NCI-H524 treated with DMSO at 0.1 percent for 48 hours (cell line): ENCODE measurements at places on chromosomes 3 and 15.

GRCh38 chr3:82293435-82293834 lies 532.0 kb upstream of the GBE1 start:
- DNase-seq: no peak

DNA sequence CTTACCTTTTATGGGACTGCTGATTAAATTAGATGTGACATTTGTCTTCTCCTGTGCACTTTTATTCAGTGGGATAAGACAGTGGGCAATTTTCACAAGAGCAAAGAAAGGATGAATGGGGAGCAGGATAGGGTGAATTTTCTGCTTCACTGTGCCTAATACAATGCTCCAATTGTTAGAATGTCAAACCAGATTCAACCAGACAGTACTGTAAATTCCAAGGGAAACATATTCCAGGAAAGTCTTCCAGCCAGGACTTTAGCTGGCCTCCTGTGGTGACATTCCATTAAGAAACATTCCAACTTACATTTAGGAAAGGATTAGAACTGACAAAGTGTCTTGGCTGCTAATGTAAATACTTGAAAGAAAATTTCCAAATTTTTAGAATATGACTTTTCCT lies 100.1 kb upstream of the PROK2 start:
- no peak for DNase-seq

- no peak for DNase-seq
Measured at GRCh38 chr3:87855211-87855610, 203.6 kb downstream of the CGGBP1 start.

DNA sequence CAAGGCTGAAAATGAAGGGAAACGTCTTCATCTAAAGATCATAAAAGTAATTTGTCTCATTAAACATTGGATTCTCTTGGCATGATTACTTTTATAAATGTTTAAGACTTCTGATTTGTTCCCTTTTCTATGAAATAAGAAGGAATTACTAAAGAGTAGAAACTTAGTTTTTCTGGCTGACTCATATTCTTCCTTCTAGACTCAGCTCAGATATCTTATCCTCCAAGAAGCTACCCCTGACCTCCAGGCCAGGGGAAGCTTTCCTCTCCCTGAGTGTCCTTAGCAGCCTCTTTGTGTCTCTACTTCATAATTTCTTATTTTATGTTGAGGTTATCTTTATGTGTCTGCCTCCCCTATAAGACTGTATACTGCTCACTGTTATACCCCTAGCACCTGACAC lies 291.9 kb upstream of the STT3B start:
- DNase-seq: no peak

DNA sequence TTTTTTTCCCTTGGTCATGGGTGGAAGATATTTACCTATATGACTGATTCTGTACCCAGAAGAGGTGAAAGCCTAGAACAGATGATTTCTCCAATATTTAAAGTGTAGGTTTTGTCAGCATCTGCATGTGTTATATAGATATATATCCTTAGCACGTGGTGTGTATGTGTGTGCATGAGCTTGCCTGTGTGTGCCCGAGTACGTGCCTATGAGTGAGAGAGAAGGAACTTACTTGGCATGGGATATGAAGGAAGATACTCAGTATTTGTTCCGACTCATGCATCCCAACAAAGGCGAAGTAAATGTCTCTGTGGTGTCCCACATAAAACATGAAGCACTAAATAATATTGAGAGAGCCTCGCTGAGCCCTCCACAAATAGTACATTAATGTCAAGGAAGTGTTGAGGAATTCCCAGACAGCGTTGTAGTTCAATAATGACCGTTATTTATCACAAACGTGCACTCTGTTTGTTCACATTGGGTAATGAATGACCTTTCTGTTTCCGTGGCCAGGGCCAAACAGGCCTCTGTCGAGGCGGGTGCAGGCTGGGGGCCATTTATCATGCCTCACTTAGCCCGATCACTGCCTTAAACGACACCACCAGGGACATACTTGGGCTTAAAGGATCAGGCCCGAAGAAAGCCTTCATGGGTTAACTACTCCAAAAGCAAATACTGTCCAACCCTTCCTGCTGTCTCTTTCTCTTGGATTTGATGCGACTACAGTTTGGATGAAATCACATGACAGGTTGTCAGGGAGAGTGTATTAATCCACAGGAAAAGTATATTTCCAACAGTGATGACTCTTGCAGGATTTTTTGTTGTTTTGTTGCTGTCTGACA lies 267.7 kb downstream of the PTPRG start:
- DNase-seq: no peak

- peak; percentile 51 for DNase-seq
Measured at GRCh38 chr15:74956648-74957475, at the start of gene RPP25. Gene RPP25, minus strand, starts transcription at chr15:74956772. Its CDS starts 189 bp downstream, at chr15:74956583.

GRCh38 chr3:128701342-128702212 lies 24.4 kb upstream of the RAB7A start:
- no peak for DNase-seq

DNA sequence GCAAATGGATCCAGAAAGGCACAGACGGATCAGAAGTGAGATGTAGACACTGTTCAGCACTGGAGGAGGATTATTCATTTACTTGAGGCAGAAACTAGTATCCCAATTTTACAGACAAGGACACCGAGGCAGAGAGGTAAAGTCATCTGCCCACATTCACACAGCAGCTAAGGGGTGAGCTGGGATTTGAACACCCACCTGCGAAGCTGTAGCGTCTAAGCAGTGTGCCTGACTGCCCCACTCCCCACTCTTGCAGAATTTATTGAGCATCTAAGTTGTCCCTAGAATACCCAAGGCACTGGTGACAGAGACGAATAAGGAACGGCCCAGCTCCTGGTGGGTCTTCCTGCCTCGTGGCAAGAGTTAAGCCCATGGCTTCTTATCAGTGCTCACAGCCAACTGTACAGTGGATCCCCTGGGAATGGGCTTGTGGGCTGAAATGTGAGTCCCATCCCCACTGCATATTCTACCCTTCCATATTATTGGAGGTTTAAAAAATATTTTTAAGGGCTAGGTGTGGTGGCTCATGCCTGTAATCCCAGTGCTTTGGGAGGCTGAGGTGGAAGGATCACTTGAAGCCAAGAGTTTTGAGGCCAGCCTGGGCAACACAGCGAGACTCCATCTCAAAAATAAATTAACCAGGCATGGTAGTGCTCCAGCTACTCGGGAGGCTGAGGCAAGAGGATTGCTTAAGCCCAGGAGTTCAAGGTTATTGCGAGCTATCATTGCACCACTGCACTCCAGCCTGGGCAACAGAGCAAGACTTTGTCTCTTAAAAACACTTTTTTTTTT lies 77.6 kb downstream of the IQSEC1 start:
- no peak for DNase-seq

- no peak for DNase-seq
Measured at GRCh38 chr3:100149130-100149529, 34.8 kb upstream of the FILIP1L start.

DNA sequence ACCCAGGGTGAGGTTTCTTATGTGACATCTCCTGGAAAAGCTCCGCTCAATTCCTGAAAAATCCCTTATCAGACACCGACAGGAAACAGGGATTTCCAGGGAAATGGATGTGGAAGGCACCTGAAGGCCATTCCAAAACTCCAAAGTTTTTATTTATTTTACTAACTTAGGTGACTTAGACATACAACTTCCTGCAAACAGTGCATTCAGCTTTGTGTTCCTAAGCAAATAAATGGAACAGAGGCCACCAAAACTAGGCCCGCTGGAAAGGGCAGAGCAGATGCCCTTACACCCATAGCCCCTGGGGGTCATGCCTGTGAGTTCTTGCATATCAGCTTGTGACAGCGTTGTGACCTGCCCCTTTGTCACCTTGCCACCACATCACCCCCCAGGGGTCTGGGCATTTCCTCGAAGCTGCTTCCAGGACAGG lies 239.4 kb downstream of the XXYLT1 start:
- no peak for DNase-seq

DNA sequence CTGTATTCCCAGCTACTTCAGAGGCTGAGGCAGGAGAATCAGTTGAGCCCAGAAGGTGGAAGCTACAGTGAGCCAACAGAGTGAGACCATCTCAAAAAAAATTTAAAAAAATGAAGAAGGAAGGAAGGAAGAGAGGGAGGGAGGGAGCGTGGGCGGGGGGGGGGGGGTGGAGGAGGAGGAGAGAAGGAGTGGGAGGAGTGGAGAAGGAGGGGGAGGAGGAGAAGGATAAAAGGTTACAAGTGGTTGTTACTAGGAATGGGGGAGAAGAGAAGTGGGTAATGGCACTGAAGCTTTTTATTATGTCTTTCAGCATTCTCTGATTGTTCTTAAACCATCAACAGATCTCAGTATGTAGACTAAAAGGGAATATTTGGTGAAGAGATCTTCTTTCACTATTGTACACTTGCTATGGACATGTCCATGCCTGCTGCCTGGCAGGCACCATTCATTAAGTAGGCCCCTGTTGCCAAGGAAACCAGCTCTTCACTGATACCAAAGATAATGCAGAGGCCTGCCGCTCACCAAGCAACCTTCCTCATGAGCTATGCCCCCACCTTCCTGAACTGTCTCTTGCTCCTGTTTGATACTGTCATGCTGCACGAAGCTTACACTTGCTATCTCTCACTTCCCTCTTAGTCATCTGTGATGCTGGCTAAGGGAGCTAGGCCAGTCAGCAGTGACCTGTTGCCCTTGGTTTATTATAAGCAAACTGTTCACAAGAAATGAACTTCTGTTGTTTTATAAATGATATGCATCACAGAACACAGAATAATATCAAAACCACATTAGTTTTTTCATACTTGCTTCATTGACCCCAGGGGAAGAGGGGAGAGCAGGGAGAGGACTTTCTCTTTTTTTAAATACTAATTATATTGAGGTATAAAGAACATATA lies 23.1 kb downstream of the EPM2AIP1 start:
- DNase-seq: peak; percentile 71

DNA sequence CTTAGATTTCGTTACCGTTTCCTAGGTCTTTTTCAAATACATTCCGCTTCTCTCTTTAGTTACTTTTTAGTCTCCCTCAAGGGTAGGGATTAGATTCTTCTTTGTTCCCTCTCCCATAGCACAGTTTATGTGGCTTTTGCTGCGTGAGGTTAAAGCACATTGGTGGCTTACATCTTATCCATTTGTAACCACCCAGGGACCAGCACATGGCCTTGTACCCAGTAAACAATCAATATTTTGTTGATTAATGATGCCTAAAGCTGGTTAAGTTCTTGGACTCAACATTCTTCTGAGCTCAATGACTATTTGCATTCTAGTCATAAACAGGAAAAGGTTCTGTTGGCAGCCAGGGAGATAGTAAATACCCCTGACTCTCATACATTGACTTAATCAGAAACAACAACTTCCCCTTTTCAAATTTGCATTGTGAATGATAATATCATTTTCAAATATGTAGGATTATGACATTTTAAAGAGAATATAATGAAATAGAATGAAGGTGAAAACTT lies 60.2 kb downstream of the CACNA1D start:
- no peak for DNase-seq

GRCh38 chr3:197446700-197447056 lies 109.1 kb downstream of the BDH1 start:
- no peak for DNase-seq

DNA sequence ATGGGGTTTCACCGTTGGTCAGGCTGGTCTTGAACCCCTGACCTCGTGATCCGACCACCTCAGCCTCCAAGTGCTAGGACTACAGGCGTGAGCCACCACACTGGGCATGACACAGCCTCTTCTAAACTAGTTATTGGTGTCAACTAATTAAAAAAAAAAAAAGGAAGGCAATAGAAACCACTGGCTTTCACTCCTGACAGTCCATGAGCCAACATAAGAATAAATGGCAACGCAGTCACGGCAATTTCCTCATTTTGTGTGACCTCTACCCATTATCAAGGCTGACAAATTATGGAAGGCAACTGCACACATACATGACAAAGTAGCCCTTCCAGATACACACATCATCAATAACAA lies 5.9 kb downstream of the ARHGEF3 start:
- DNase-seq: no peak

DNA sequence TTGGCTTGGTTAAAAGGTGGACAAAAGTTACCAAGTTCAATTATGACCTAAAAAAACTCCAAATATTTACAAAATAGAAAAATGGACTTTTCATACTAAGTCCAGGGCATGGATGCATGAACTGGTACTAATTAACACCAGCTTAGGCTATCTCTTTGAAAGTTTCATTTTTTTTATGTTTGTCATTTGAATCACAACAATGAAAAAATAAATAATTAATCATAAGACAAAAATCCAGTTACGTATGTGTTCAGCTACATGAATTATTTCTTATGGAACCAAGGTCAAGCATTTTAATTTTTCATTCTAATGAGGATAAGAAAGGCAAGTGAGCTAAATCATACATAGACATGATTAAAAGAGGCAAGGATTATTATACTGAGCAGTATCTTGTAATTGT lies 23.7 kb upstream of the STRIT1 start:
- no peak for DNase-seq

DNA sequence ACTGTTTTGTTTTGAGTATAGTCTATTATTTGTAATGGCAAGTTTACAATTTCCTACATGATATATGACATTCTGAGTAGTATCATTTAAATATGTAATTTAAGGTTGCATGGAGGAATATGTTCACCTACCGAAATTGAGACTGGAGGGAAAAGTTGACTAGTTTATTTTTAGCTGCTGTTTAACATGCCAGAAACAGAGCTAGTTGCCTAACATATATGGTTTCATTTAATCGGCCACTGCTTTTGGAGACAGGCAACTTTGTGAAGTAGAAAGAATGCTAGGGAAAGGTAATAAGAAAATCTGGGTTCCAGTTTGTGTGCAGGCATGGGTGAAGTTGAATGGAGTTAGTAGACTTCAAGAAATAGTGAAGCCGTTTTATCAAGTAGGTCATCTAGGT lies 342.1 kb upstream of the CBLB start:
- DNase-seq: no peak

- DNase-seq: peak; percentile 95
Measured at GRCh38 chr15:57527382-57528091, 64.2 kb upstream of the MYZAP start.

GRCh38 chr3:192986379-192986778 lies 68.7 kb upstream of the MB21D2 start:
- no peak for DNase-seq

- no peak for DNase-seq
Measured at GRCh38 chr3:187951452-187952190, 202.3 kb upstream of the LPP start.

GRCh38 chr3:180918542-180918941 lies 6.1 kb downstream of the FXR1 start:
- DNase-seq: no peak

GRCh38 chr3:31531452-31531991 lies 1.2 kb upstream of the STT3B start:
- no peak for DNase-seq

DNA sequence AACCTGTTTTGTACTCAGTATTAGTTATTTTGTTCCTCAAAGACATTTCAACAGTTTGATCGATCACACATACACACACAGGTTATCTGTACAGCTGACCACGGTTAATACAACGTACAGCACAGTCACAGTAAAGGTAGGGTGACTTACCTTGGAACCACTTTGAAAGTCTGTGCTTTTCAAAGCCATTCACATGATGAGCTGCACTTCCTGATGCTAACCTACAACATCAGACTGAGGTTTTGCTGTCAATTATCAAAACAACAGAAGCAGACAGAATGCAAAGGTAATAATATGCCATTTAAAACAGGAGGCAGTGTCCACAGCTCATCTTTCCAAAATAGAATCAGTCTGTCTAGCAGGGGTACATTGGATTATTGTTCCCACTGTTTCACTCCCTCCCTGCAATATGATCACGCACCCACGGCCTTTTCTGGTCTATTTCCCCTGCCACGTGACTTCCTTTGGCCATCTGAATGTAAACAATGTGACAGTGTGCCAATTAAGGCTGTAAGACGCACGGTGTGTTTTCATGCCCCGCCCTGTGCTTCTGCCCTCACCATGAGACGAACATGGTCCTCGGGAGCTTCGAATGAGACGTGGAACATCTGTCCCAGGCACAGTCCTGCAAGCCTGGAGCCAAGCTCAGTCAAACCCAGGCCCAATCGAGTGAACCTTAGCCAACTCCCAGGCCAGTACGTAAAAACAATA lies 102.4 kb downstream of the FMN1 start:
- DNase-seq: no peak
